Right hindlimb (tissue), 1 donor: ENCODE measurements at places on chromosomes 7 and 10.

DNA sequence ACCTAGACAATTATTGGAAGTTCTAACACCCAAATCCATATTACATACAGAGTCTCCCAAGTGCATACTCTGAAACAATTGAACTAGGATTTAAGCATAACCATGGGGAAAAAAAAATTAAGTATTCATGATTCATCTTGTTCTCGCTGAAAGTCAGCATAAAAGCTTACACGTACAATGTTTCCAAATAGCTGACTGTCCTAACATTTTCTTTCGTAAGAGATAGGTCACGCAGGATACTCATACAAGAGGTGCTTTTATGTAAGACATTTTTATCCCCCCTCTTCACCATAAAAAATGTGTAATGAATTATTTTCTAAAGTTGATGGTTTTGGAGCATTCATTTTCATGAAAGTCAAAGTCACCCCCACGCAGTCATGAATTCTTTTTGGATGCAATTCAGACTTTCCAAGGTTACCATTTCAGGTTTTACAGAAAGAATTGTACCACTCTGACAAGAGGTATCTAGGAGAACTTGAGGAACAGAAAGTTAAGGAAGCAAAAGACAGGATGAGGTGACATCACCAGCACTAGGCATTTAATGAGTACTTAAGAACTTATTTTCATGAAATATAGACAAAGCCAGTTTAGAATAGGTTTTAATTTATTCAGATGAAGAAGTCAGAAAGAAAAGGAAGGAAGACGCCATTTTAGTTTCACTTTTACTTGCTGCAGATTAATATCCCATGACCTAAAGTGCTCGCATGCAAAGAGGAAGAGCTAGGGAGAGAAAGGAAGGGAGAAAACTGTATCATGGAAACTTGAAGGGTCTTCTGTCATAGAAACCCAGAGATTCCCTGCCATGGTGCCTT lies 55.8 kb downstream of the TMEM26 start:
- no peak for DNase-seq

- no peak for DNase-seq
These were observed 17.6 kb upstream of the GPR146 start for GRCh38 chr7:1026721-1027161.

DNA sequence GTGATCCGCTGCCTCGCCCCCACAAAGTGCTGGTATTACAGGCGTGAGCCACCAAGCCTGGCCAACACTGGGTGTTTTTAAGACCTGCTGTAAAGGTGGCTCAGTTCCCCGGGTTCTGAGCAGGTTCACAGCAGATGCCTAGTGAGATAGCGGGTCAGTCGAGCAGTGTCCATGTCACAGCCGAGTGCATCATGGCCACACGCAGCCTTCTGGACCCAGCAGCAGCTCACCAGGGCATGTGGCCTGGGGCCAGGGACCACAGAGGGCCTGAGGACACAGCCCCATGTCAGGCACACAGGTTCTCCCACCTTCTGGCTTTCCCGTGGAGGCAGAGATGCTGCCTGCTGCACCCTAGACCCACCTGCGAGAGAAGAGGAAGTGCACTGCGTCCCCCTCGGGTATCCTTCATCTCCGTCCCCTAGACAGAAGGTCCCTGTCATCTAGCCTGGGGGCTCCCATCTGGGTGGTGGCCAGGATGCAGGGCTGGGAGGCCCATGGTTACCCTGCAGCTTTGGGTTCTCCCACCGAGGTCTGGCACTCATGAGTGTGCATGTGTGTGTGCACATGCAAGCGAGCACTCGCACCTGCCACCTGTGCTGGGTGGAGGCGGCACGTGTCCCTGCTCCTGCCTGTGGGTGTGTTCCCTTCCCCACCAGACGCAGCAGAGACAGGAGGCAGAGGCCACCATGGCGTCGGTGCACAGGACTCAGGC lies 98.6 kb downstream of the NKX6-2 start:
- peak; percentile 9 for DNase-seq

DNA sequence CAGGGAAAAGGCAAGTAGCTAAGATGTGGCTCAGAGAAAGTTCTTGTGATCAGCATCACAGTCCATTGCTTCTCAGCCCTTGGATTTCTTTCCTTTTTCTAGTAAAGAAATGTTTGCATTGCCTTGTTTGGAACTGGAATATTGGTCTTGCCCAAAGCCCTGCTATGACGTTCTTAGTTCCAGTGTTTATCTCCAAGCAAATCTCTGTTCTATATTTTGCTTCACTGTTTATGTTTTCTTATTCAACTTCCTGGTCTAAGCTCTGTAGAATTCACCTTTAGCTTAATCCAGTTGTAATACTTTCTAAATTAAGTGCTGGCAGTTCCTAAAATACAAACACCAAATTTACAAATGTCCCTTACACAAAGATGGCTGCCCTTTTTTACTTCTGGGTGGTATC lies 88.7 kb upstream of the ZNF438 start:
- DNase-seq: no peak

- DNase-seq: no peak
These were observed 27.1 kb downstream of the KLF6 start for GRCh38 chr10:3757638-3758490.

DNA sequence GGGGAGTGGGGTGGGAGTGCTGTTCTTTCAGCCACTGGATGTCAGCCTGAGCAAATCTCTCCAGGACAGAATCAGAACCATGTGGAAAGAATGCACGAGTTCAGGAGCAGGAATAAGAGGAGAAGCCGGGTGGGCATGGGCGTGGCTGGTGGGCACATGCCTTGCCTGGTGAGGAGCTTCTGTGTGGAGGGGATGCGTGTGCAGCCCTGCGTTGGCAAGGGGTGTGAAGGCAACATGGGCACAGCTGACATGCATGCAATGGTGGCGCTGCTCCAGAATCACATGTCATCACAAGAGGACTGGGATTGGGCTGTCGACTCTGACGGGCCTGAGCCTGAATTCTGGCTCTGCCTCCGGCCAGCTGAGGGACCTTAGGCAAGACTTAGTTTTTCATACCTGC lies 162.1 kb downstream of the ADAM12 start:
- no peak for DNase-seq

DNA sequence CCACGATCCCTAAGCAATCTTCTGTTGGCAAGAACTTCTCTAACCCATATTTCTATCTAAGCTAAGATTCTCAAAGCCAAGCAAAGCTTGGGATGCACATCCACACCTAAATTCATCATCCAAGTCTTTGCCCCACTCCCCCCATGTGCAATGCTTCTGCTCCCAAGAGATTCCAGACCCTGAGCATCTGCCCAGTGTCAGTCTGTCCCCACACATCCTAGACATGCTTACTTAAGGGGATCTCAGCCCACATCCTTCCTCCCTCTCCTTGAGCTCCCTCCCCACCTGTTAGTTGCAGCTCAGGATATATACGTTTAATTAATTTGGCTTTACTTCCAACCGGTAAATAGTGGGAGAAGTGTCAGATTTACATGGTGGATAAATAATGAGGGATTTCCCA lies 17.0 kb upstream of the TMEM273 start:
- DNase-seq: no peak
